Lung (tissue), 17 donors: ENCODE measurements at places on chromosomes 1 and 21. TPM values are rescaled to one million over a fixed set of nuclear protein-coding genes. Genes with fewer than 3 reads are reported as not detected.
A peak's percentile ranks its signal among the peaks of the same experiment; 100 is the strongest.

NTRK1 gene
- not detected for total RNA-seq

- no peak for DNase-seq
- no peak overlapping the region for H3K4me3 ChIP-seq
- peaks cover 28% of the 10 kb centered on the region for H3K4me1 ChIP-seq
- H3K27ac ChIP-seq: no peak overlapping the region
- peaks cover 69% of the 10 kb centered on the region for H3K36me3 ChIP-seq
These were observed 6.9 kb downstream of the ENO1 start for GRCh38 chr1:8871539-8871935.

- H3K27me3 ChIP-seq: no peaks in the 10 kb centered on the region
- H3K27ac ChIP-seq: no peak overlapping the region
- no peak overlapping the region for H3K4me3 ChIP-seq
- no peaks in the 10 kb centered on the region for H3K4me1 ChIP-seq
These were observed 44.9 kb downstream of the ARHGEF11 start for GRCh38 chr1:157000686-157001085.

- DNase-seq: no peak
- H3K27ac ChIP-seq: no peak overlapping the region
- H3K36me3 ChIP-seq: peaks cover 30% of the 10 kb centered on the region
- H3K4me3 ChIP-seq: no peak overlapping the region
These were observed 13.3 kb downstream of the COL6A2 start for GRCh38 chr21:46111193-46111571.

DNA sequence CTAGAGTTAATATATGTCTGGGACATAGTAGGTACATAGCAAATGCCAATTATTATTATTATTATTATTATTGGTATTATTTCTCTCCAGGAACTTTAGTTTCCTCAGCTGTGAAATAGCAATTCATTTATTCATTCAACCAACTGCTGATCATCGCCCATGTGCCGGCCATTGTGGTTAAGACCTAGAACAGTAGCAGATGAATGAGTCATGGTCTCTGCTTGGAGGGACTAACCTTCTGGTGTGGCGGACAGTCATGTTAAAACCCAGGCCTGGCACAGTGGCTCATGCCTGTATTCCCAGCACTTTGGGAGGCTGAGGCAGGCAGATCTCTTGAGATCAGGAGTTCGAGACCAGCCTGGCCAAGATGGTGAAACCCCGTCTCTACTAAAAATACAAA is 23.8 kb upstream of the LDLRAP1 start:
- H3K27me3 ChIP-seq: no peaks in the 10 kb centered on the region
- H3K4me3 ChIP-seq: no peak overlapping the region
- no peaks in the 10 kb centered on the region for H3K4me1 ChIP-seq
- no peak overlapping the region for H3K27ac ChIP-seq
- DNase-seq: no peak

- no peaks in the 10 kb centered on the region for H3K27me3 ChIP-seq
- no peak overlapping the region for H3K4me3 ChIP-seq
- no peaks in the 10 kb centered on the region for H3K36me3 ChIP-seq
- H3K4me1 ChIP-seq: peaks cover 8% of the 10 kb centered on the region
These were observed 44.0 kb downstream of the JAK1 start for GRCh38 chr1:64922336-64922735.

DNA sequence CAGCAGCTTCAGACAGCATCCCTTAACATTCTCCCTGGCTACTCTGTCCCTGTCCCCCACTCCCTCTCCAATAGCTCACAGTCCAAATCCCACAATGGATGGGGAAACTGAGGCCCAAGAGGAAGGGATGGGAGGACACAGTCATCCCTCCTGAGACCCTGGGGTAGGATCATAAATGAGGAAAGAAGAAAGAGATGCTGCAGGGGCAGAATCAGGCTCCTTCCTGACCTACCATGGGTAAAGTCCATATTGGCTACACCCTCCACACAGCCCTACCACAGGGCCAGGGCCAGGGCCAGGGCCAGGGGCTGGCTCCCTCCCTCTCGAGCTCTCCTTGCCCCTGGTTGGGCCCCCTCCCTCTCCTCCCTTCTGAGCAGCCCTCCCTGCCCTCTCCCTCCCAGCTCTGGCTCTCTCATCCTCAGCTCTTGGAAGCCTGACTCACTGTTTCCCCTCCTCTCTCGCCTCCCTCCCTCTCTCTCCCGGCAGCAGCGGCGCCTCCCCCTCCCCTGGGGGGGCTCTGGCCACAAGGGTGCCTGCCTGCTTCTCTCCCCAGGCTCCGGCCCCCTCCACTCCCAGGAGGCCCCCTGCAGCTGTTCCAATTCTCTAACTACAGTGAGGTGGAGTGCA is 4.9 kb downstream of the AHDC1 start:
- peak; percentile 61 for DNase-seq
- peak overlapping the region; percentile 76 for H3K27ac ChIP-seq
- peaks cover 5% of the 10 kb centered on the region for H3K36me3 ChIP-seq
- peaks cover 64% of the 10 kb centered on the region for H3K4me1 ChIP-seq

- no peak overlapping the region for H3K4me3 ChIP-seq
- no peaks in the 10 kb centered on the region for H3K27me3 ChIP-seq
- peak overlapping the region; percentile 10 for H3K27ac ChIP-seq
- H3K4me1 ChIP-seq: peaks cover 9% of the 10 kb centered on the region
- peak; percentile 99 for DNase-seq
These were observed 41.8 kb downstream of the GATAD2B start for GRCh38 chr1:153880962-153881361.

GRCh38 chr1:184395370-184395769 is 8.5 kb downstream of the C1orf21 start:
- peaks cover 42% of the 10 kb centered on the region for H3K4me1 ChIP-seq
- H3K27me3 ChIP-seq: no peaks in the 10 kb centered on the region
- peak overlapping the region; percentile 19 for H3K27ac ChIP-seq
- H3K36me3 ChIP-seq: no peaks in the 10 kb centered on the region

- H3K36me3 ChIP-seq: peaks cover 4% of the 10 kb centered on the region
- H3K4me1 ChIP-seq: no peaks in the 10 kb centered on the region
- no peaks in the 10 kb centered on the region for H3K27me3 ChIP-seq
- no peak overlapping the region for H3K27ac ChIP-seq
- H3K4me3 ChIP-seq: no peak overlapping the region
These were observed 9.3 kb downstream of the MAP3K6 start for GRCh38 chr1:27357281-27358037.

GPATCH4 gene
- 30.6 TPM for total RNA-seq

GRCh38 chr1:96880626-96881025 is 159.0 kb downstream of the PTBP2 start:
- no peak overlapping the region for H3K4me3 ChIP-seq
- H3K36me3 ChIP-seq: no peaks in the 10 kb centered on the region
- no peaks in the 10 kb centered on the region for H3K4me1 ChIP-seq
- no peak overlapping the region for H3K27ac ChIP-seq
- H3K27me3 ChIP-seq: no peaks in the 10 kb centered on the region

- H3K27me3 ChIP-seq: no peaks in the 10 kb centered on the region
- H3K27ac ChIP-seq: peak overlapping the region; percentile 76
- peaks cover 34% of the 10 kb centered on the region for H3K4me1 ChIP-seq
These were observed 2.8 kb downstream of the TCEA3 start for GRCh38 chr1:23421753-23422240.

GJA9 gene
- total RNA-seq: not detected
